Stimulated activated CD4-positive, alpha-beta T cell treated with anti-CD3 and anti-CD28 coated beads, Interleukin-2, amount 100 ng/mL, for 4 hours (primary cell): ENCODE measurements at places on chromosomes 7 and 10.

GRCh38 chr7:17772581-17773288 is 167.6 kb downstream of the SNX13 start:
- no peak for DNase-seq

DNA sequence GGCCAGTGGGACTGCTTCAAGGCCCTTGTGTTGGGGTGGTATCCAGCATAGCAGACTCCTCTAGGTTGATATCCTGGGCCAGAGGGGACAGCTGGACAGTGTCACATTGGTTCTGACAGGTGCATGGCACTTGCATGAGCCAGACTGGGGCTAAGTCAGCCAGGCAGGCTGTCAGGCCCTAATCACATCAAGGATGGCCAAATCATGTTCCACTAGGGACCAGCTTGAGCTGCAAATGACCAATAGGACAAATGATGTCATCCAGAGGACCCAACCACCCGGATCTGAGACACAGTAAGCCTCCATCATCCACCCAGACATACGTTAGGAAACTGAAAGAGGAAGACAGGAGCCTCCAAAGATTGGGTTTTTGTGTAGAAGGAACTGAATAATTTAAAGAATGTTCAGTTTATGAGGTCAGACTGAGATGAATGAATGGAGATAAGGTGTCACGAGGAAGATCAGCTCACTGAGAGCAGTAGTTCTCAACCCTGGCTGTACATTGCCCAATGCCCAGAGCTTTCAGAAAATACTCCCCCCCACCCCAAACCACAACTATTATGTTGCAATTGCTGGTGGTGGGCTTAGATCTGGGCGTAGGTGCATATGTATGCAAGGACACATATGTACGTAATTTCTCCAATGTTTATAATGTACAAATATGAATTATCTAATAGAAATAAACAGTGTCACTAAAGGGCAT is 75.2 kb upstream of the INHBA start:
- no peak for DNase-seq

GRCh38 chr10:24983130-24983529 is 30.7 kb upstream of the PRTFDC1 start:
- DNase-seq = no peak

GRCh38 chr7:32618987-32619386 is 123.7 kb downstream of the AVL9 start:
- DNase-seq = no peak

- DNase-seq = no peak
These were observed 40.7 kb downstream of the FOXL3 start for GRCh38 chr7:330511-331230.

DNA sequence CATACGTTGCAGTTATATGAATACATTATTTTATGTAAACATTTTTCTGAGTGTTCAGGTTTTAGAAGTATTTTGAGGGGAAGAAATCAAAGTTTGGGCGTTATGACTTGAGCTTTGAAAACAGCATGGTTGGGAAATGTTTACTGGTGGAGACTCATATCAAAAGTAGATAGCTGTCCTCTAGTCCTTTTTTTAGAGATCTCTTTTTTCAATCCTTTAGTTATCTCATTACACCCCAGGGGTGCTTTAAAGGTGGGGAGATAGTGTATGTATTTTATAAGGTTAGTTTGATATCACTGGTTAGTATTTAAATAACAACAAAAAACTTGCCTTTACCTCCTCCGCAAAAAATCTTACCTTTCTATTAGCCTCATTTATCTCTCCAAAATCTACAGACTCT is 2.3 kb downstream of the DMTF1 start:
- no peak for DNase-seq
